NCI-H2081 treated with DMSO at 0.1 percent for 48 hours (cell line): ENCODE measurements at places on chromosomes 11 and 22.

DNA sequence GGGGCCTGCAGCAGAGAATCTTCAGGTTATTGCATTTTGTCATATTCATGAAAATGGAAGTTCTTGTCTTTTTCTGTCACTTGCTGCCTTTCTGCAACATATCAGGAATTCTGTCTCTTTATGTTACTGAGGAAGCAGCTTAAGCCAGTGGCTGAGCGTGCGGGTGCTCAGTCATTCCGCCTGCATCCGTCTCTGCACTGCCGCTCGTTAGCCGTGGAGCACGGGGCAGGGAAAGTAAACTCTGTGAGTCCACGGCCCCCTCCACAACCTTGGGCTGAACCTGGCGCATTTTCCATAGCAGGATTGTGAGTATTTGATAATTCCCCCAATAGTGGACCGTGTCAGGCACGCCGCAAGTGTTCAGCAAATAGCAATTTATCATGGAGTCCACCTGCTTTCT, 1007.7 kb downstream of the BRD1 start:
- no peak for DNase-seq

DNA sequence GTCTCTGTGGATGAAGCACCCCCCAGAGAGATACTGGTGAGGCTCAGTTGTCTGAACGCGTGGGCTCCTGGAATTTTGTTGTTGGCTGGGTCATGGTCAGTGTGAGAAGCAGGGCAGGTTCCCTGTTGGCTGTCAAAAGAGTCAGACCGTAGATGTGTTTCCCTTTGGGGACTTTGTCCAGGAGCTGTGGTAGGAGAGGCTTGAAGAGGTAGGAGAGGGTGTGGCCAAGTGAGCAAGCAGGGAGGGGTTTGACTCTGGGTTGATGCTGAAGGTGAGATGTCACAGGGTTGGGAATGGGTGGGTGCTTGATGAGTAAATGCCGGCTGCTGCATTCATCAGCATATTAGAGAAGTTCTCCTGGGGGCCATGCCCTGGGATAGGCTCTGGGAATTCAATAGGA, 803.2 kb downstream of the TBC1D22A start:
- no peak for DNase-seq

DNA sequence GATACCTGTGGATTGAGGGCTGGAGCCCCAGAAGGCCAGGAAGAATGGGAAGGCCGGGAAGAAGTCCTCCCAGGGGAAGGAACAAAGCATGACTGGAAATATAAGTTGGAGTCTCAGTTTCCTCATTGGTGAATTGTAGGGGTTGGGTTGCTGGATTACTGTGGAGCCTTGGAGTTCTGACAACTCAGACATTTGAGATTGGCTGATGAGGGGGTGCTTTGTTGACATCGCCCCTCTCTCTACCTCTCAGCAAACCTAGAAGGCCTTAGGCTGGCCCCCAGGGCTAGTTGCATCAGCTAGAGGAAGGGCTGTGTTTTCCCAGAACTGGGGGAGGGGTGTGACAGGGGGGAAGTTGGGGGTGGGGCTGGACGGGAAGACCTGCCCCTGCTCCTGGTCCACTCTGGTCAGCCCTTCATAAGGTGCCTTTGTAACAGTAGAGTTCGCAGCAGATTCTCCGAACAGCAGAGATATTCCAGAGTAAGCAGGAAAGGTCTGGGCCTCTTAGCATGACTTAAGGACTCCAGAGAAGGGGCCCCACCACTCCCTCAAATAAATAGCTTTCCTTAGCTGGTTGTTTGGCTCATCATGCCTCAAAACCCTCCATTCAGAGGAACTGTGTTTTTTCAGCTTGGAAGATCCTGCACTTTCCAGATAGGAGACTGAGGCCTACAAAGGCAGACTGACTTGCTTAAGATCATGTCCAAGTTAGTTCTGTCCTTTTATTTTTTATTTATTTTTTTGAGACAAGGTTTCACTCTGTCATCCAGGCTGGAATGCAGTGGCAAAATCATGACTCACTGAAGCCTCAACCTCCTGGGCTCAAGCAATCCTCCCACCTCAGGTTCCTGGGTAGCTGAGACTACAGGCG, 12.5 kb upstream of the THRSP start:
- no peak for DNase-seq

- DNase-seq = no peak
Observed at GRCh38 chr11:19938866-19939265, 221.4 kb downstream of the DBX1 start.

GRCh38 chr22:27757928-27758525, 43.5 kb downstream of the MN1 start:
- DNase-seq = no peak

DNA sequence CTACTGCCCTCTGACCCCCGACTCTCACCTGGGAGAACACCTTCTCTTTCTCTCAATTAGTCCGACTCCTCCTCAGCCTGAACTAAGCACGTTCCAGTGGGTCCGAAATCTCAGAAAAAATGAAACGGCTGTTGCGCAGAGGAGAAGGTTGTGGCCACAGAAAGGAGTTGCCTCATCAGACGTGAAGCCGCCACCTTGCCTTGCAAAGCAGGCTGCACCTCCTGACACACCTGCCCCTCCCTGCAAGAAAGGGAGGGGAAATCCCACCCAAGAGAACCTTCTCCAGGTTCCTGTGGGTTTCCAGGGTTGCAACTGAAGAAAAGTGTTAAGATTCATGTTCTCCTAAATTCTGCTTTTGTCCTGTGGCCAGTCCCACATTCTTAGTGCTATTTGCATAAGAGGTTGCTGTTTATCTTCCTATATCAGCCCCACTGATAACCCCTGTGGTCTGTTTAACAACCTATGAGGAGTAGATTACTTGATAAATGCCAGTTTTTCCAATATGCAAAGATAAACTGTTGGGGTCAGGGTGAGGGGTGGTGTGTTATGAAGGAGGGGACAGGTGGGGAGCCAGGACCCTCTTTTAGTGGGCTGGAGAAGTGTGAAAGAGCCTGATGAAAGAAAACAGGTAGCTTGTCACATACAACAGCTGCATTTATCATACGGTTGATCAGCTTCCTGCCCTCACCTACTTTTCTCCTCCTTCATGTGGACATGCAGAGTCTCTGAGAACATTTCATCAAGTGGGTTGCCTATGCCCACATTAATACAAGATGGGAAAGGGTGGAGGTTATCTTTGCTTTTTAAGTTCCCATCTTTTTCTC, 18.2 kb downstream of the ZBTB16 start:
- no peak for DNase-seq

DNA sequence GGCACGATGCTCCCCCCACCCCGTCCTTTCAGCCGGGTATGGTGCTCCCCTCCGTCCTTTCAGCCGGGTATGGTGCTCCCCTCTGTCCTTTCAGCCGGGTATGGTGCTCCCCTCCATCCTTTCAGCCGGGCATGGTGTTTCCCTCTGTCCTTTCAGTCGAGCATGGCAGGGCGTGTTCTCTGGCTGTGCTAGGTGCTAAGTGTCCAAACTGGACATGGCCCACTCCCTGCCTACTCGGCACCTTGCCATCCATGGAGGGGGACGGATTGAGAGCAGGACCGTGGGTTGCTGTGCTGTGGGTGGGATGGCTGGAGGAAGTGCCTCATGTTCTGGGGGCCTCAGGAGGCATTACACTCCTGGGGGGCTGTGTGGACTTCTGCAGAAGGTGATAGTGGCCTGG, 45.5 kb downstream of the MUC6 start:
- no peak for DNase-seq

DNA sequence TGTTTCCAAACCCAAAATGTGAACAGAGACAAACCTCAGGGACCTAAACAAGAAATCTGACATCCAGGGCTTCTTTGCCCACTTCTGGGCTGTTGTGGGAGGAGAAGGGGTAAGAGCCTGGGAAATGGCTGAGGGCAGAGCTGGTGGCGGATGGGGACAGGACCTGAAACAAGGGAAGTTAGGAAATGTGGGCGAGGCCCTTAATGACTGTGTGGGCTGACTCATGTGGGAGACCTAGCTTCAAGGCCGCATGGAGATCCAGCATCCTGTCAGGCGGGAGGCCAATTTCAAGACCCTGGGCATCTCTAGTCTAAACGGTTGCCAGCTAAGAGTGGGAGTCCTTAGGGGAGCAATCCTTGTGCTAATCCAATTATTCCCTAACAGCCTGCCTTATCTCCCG, 2.1 kb upstream of the OAF start:
- no peak for DNase-seq

GRCh38 chr22:49380828-49381114, 446.9 kb downstream of the BRD1 start:
- DNase-seq = no peak

GRCh38 chr22:49208768-49209252, 618.9 kb downstream of the BRD1 start:
- DNase-seq = no peak
